ENCODE measurements at places on chromosomes 12 and 14.
A peak's percentile ranks its signal among the peaks of the same experiment; 100 is the strongest.

GRCh38 chr12:69479675-69480074 lies 9.5 kb downstream of the FRS2 start:
- no peak for DNase-seq

- DNase-seq = no peak
Observed at GRCh38 chr14:103071544-103072251, 12.3 kb upstream of the LBHD2 start.

- DNase-seq = no peak
Observed at GRCh38 chr14:95195031-95195430, 37.7 kb upstream of the DICER1 start.

- DNase-seq = no peak
Observed at GRCh38 chr12:53956914-53957536, 2.3 kb downstream of the HOXC12 start.

DNA sequence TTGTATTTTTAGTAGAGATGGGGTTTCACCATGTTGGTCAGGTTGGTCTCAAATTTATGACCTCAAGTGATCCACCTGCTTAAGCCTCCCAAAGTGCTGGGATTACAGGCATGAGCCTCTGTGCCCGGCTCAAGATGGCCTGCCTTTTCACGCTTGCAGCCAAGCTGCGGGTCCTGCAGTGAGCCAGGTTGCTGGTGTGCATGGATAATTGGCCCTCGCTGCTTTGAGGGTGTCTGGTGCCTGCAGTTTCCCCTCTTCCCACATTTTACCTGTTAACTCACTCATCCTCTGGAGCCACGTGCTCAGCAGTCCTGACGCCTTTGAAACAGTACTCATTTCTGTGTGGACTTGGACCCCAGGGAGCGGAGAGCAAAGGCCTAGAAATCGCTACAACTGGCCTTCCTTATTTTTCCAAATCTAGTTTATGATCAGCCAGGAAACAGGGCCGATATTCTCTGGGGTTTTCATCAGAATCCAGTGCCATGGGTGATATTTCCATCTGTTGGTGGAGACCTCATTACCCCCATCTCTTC lies 42.2 kb downstream of the TPCN1 start:
- DNase-seq = no peak

DNA sequence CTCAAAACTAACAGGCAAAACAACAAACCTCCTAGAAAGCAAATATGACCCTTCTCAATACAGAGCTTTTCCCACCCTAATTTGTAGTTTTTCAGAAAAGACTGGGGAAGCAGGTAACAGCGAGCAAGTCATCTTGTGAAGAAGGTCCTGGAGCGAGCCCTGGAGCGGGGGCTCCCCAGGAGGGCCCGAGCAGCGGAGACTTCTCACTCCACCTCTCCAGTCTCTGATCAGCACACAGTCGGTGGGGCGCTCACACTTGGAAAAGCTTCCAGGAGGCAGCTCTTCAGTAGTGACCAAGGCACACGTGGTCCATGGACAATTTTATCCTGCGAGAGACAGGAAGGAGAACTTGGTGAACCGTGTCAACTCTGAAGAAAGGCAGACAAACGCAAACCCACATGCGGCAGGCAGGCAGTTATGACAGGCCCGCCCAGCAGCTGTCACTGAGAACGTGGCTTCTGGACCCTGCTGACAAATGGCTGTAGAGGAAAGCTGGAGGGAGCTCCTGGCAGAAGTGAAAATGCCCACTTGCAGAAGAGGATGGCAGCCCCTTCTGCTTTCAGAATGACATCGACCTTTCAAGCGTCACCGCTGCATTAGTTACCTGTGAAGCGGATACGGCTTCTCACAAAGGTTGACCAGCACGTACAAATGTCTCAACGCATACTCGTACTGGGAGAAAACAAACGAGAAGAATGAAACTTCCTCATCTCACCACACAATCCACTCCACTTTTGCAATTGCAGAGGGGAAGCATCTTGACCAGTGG lies 44.2 kb downstream of the LGMN start:
- DNase-seq = no peak

DNA sequence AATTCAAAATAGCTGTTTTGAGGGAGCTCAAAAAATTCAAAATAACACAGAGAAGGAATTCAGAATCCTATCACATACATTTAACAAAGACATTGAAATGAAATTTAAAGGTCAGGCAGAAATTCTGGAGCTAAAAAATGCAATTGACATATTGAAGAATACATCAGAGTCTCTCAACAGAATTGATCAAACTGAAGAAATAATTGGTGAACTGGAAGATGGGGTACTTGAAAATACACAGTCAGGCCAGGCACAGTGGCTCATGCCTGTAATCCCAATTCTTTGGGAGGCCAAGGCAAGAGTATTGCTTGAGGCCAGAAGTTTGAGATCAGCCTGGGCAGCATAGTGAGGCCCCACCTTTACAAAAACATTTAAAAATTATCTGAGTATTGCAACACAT lies 34.1 kb upstream of the DHRS7 start:
- no peak for DNase-seq

DNA sequence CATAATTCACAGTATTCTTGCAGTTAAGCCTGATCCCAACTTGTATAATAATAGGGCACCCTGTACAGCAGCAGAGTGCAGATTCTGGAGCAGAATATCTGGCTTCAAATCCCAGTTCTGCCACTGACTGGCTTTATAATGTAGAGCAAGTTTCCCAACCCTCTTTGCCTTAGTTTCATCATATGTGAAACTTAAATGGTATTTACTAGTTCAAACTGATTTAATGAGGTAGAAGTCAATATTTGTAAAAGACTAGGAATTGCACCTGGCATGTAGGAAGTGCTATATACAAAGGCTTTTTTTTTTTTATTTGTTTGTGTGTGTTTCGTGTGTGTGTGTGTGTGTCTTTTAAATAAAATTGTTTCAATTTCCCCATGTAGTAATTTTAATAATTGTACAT lies 125.9 kb downstream of the CCER1 start:
- DNase-seq = no peak

GRCh38 chr14:54252072-54252730 lies 144.6 kb upstream of the CDKN3 start:
- DNase-seq = no peak

DNA sequence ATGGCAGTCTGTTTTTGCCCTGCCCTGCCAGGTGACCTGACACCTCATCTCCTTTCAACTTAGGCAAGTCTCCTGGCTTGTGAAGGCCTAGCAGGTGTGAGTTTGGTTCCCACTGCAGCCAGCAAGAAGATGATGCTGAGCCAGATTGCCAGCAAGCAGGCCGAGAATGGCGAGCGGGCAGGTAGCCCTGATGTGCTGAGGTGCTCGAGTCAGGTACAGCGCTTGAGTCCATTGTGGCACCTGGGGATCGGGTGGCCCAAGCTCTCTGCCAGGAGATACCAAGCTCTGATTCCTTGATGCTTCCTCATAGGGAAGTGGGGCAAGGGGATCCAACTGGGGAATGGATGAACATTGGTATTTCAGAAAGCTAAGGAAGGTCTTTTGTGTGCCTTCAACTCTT lies 4.1 kb upstream of the CSAD start:
- no peak for DNase-seq

DNA sequence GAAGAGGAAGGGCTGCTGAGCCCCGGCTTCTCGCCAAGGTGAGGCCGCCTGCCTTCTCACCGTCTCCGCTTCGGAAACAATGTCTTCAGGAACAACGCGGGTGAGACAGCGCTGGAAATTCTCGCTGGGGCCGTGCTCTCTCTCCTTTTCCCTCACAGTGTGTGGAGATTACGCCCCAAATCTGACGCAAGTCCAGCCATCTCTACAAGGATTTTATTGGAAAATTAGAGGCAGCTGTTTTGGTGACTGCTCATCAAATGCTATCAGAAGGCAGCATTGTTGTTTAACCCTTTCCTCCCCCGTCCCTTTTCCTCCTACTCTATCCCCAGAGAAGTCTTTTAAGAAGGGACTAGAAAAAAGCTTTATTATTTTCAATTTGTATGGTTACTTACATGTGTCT lies 53.5 kb downstream of the PIWIL1 start:
- no peak for DNase-seq

DNA sequence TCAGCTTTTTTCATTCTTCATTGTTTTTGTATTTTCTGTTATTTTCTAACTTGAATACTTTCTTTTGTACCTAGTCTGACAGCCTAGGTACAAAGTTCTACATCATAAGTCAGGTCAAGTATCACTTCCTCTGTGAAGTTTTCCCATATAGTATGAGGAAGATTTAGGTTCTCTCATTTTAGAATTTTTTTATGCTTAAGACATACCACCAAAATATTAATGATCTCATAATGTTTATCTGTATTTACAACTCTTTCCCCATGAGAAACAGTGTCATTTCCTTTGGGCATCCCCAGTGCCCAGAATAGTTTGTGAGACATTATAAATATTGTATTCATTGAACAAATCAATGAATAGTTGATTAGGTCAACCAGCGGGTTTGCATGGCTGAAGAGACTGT lies 3.1 kb upstream of the ATF7IP start:
- DNase-seq = no peak

DNA sequence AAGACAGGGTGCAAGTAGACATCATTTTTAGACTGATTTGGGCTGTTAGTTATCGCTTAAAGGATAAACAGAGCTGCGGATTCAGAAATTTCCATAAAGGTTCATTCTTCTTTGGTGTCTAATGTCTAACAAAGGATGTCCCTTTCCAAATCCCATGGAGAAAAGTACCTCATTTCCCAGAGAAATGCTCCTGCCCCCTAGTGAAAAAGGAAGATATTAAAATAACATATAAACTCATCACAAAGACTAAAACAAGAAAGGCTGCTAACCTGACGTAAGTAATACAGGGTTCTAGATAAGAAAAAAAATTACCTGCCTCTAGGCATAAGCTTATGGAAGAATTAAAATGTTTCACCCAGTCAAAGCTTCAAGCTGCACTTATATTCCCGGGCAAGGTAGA lies 22.8 kb downstream of the ARMH4 start:
- no peak for DNase-seq

- peak; percentile 38 for DNase-seq
Observed at GRCh38 chr12:119060847-119061796, 79.8 kb downstream of the SRRM4 start.

DNA sequence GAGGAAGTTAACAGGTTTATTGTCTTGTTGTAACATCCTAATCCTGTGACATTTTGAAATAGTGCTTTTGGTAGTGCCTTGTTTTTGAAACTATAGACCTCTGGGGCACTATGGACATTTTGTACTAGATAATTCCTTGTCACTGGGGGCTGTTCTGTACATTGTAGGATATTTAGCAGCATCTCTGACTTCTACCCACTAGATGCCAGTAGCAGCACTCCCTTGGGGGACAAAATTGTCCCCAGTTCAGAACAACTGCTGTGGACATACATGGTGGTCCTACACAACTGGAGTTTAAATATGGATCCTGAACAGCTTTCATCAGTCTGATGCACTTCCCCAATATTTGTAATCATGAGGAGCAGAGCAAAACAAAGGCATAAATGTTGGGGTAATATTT lies 264.7 kb downstream of the RAD51B start:
- no peak for DNase-seq

DNA sequence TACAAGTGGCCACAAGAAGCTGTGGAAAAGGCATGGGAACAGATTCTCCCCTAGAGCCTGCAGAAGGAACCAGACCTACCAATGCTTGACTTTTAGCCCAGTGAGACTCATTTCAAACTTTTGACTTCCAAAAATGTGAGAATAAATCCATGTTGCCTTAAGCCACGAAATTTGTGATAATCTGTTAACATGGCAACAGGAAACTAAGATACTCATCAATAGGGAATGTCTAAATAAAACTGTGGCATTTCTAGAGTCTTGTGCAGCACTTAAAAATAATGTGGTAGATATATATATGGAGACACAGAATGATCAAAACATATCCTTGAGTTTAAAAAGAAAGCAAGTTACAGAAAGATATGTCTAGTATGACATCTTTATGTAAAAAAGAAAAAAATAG lies 12.0 kb downstream of the HECTD4 start:
- no peak for DNase-seq

DNA sequence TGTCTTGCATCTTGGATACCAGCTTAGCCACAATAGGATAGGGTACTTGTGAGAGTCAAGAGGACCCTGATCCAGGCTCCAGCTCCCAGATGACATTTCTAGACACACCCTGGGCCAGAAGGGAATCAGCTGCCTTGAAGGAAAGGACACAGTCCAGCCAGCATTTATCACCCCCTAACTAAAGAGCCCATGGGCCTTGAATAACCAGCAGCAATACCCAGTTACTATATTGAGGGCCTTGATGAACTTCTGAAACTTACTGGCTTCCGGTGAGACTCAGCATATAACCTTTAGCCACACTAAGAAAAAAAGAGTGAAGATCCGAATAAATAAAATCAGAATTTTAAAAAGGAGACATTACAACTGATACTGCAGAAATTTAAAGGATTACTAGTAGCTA lies 1135.4 kb downstream of the LRFN5 start:
- DNase-seq = no peak

DNA sequence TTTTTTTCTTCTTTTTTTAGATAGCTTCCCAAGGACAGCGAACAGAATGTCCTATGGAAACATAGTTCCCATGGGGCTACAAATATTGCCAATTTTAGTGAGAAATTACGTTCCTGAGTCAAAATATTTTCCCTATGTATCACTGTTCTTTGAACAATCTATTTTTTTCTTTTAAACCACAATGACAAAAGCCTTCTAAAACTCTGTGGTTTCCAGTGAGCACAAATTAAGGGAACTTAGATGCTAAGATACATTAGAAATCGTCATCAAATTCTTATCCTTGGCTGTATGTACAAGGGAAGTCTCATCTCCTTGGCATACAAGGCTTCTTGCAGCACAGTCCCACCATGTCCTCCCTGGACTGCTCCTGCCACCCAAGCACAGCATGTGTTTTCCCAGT lies 17.9 kb downstream of the CPM start:
- DNase-seq = no peak

GRCh38 chr12:39125566-39125965 lies 220.2 kb upstream of the CPNE8 start:
- DNase-seq = no peak

DNA sequence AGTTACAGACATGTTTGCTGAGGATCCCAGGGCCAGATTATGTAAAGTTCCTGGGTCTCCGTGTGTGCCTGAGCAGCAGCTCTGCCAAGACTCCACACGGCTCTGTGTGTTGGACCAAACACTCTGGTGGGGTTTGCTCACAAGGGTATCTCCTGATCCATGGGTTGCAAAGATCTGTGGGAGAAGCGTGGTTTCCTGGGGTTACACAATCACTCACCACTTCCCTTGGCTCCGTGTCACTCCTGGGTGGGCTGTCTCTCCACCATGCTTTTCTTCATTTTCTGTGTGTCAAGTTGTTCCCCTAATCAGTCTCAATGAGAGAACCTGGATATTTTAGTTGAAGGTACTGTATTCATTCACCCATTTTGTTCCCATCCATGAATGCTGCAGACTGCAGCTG lies 1088.8 kb downstream of the FSCB start:
- no peak for DNase-seq

All from activated CD4-positive, alpha-beta T cell treated with anti-CD3 and anti-CD28 coated beads, Interleukin-10, Interleukin-2, amounts not matched to agents 100 ng/mL and 50 ng/mL, durations not matched to agents 16 hours and 8 hours (primary cell).